ENCODE measurements at places on chromosomes 2 and 18.

- no peak for DNase-seq
These were observed 253.6 kb downstream of the EPHA4 start for GRCh38 chr2:221318376-221319130.

DNA sequence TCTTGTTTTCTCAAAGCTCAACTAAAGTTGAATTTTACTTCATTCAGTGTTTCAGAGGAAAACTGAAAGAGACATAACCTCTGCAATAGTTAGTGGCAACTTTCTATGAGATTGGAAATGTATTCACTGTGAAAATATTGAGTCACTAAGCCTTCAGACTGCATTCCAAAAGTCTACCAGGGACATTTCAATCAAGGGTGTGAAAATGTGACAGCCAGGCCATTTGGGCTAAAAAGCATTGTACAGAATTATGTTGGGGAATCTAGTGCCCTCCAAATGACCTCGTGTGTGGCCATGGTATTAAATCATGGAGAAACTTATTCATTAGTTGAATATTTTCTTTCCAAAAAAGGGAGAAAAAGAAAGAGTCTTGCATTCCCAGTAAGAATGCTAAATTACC is 251.9 kb downstream of the GRB14 start:
- no peak for DNase-seq

- DNase-seq: no peak
These were observed 617.0 kb downstream of the LRP1B start for GRCh38 chr2:141513853-141514252.

- DNase-seq: no peak
These were observed 8.7 kb upstream of the TEX261 start for GRCh38 chr2:71003396-71003795.

DNA sequence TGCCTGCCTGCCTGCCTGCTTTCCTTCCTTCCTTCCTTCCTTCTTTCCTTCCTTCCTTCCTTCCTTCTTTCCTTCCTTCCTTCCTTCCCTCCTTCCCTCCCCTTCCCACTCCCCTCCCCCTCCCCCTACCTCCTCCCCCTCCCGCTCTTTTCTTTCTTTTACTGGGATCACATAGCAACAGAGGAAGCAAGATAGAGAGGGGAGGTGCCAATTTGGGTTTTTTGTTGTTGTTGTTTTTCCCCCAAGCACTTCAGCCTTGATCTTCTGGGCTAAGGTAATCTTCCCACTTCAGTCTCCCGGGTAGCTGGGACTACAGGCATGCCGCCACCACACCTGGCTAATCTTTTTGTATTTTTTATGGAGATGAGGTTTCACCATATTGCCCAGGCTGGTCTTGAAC is 20.0 kb downstream of the PPM1B start:
- no peak for DNase-seq

GRCh38 chr2:83240611-83241010 is 1218.5 kb downstream of the SUCLG1 start:
- no peak for DNase-seq

DNA sequence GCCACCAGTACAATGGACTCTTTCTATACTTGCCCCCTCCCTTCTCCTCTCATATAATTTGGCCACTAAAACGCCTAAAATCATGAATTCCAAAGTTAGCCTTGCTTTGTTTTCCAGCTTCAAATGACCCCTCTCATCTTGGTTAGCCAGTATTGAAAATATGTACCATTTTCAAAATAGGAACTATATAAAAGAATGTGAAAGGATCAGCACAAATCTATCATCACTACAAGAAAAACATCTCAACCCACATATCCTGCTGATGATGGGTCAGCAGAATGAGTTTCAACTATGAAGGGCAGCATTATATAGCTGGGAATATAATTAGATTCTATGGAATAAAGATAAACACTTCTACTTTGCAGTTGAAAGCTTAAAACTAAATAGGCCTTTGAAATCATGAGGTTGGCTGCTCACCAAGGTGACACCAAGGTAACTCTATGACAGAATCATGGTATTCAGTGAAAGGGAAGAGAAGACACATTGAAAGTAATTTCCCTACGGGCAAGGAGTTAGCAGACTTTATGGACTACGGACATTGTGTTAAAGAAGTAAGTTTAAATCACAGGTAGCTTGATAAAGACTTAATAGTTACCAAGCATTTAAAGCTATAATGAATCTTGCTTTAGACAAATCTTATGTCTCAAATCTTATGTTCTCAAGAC is 873.0 kb downstream of the CPS1 start:
- no peak for DNase-seq

GRCh38 chr2:208984376-208985090 is 439.3 kb upstream of the MAP2 start:
- DNase-seq: no peak

- peak; percentile 85 for DNase-seq
These were observed at the start of gene IMPA2 for GRCh38 chr18:11981192-11981542. IMPA2 (plus strand) TSS chr18:11981507; CDS start chr18:11981670, 163 bp downstream.

DNA sequence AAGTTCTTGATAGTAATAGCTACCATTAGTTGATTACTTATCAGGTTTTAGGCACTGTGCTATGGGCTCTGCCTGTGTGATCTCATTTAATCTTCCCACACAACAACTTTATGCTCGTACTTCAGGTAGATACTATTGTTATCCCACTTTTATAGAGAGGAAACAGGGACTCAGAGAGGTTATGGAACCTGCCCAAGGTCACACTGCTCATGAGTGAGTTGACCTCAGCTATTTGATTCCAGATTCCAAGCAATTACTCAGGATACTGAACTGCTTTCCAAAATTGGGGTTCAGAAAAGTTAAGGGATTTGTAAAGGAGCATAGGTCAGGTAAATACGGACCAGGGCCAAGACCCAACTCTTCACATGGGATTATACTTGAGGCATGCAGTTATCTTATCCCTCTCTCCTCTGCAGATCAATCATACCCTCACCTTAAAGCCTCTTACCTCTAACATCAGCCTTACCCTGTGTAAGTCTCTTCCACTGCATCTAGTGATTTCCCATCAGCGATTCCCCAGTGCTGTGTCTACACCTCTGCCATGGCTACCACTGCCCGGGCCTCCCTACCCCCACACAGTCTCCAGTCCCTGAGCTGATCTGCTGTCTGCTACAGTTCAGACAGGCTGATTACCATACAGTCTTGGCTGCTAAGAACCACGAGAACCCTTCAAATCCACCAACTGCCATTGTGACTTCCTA is 74.4 kb downstream of the ANTXR1 start:
- no peak for DNase-seq

DNA sequence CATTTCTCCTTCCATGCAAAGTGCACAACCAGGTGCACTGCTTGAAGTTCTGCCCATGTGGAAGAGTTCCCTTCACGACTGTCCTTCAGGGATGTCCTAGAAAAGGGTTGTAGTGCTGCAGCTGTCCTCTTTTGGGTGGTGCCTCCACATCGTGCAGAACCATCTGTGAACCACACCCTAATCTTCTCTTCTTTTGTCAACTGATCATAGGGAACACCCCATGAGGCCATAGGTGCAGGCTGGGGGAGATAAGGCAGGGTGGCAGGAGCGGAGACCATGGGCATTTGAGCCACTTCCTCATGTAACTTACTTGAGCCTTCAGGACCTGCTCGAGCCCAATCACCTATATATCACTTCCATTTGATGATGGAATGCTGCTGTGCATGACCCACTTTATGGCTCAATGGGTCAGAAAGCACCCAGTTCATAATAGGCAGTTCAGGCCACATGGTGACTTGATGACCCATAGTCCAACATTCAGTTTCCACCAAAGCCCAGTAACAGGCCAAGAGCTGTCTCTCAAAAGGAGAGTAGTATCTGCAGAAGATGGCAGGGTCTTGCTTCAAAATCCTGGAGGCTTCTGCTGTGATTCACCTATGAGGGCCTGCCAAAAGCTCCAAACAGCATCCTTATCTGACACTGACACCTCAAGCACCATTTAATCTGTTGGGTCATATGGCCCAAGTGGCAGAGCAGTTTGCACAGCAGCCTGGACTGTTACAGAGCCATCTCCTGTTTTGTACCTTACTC is 84.7 kb upstream of the CYRIA start:
- no peak for DNase-seq

DNA sequence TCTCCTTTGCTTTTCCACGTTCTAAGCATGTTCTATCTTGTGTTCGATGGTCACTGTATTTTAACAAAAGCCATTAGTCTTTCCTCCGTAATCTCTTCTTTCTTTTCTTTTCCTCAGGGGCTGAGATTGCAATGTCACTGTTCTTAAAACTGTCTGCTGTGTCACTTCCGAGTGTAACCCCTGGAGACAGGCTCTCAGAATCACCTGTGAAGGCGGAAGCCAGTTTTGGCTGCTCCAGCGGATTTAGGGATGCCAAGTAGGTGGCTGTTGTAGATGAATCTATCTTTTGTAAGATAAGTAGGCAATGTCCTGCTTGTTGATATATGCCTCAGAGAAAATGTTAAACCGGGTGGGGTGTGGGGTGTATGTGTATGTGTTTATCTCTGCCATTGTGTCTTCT is 94.7 kb upstream of the L3MBTL4 start:
- DNase-seq: no peak

GRCh38 chr2:12167525-12168317 is 421.3 kb downstream of the LPIN1 start:
- no peak for DNase-seq

- DNase-seq: no peak
These were observed 61.3 kb upstream of the SLC8A1 start for GRCh38 chr2:40513201-40513600.

DNA sequence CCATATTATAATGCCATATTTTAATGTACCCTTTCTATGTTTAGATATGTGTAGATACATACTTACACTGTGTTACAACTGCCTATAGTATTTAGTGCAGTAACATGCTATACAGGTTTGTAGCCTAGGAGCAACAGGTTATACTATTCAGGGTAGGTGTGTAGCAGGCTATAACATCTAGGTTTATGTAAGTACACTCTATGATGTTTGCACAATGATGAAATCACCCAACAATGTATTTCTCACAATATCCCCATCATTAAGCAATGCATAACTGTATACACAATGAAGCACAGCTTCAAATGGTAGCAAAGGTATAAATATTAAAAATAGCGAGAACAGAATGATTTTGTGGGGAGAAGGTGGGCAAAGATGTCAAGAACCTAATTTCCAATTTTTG is 117.8 kb downstream of the DYM start:
- no peak for DNase-seq

DNA sequence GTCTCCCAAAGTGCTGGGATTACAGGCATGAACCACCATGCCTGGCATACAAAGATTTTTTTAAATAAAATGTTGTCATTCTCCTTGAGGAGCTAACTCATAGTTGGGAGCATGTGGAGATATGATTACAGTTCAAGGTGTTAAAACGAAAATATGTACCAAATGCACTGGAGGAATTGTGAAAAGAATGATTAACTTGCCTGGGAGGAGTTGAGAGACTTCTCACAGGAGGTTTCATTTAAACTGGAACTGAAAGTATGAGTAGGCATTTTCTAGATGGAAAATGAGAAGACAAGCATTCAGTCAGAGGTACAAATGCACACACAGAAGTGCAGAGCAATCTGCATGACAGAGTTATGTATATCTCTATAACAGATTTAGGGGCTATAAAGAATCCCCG is 126.6 kb upstream of the PDE1A start:
- no peak for DNase-seq

GRCh38 chr2:161049559-161049958 is 110.7 kb upstream of the TANK start:
- no peak for DNase-seq

DNA sequence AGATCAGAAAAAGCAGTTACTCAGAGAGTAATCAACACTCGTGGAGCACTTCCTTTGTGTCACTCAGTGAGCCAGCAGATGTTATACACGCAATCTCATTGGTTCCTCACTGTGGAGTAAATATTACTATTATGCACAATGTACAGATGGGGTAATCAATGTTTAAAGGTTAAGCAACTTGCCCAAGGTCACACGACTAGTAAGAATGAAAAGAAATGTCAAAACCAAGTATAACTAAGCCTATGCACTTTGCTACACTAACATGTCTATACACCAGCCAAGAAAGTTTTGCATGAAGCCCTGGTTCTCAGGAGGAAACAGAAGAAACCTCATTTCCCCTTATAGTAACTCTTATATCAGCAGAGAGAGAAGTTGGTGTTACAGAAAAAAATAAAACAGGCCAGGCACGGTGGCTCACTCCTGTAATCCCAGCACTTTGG is 5.4 kb downstream of the METTL21A start:
- DNase-seq: no peak

DNA sequence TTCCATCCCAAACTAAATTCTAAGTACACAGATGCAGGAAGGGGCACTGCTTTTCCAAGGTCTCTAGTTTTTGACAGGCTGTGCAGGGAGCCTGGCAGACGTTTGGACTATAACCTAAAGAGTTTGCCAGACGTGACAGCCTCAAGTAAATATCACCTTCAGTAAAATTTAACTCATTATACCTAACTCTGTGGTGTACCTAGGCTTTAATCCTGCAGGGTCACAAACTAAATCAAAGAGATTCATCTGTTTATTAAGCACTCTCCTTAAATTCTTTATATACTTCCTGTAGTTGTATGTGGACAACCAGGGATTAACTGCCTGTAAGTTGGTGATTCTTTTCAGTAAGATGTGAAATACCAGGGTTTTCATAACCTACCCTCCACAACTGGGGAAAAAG is 92.9 kb downstream of the ACVR1 start:
- DNase-seq: no peak

GRCh38 chr2:216222650-216223352 is 113.7 kb downstream of the XRCC5 start:
- no peak for DNase-seq

GRCh38 chr18:62881509-62882016 is 166.2 kb downstream of the PHLPP1 start:
- DNase-seq: no peak

- DNase-seq: no peak
These were observed 265.4 kb upstream of the DLGAP1 start for GRCh38 chr18:4720518-4720917.

DNA sequence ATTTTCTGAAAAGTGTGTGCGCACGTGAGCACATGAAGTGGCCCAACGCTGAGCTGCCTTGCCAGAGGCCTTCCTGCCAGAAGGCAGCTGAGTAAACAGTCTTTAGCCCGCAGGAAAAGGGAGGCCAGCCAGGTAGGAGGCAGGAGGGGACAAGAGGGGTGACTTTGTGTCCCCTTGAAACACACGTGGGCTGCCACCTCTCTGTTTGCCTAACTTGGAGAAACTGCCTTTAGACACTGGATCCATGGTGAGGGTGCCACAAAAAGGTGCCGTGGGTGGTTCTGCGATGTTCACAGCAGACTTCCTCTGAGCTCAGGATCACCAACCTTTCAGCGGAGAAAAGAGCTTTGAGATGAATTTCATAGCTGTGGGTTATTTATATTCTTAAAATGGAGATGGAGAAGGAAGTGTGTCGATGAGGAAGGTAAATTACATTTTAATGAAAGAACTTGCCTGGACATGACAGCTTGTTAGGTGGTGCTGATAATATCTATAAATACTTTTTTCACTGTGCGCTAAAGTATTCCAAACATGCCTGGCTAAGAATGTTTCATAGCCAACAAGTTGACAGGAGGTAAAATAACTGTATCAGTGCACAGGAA is 36.6 kb upstream of the ASB1 start:
- peak; percentile 49 for DNase-seq

Data from NCI-H187 treated with DMSO at 0.1 percent for 48 hours (cell line).